ENCODE measurements at places on chromosomes 1 and 21.

- no peak for DNase-seq
These were observed 56.1 kb downstream of the SWT1 start for GRCh38 chr1:185213091-185213490.

GRCh38 chr1:10730985-10731384, 65.5 kb downstream of the CASZ1 start:
- no peak for DNase-seq

GRCh38 chr1:7587773-7588456, 183.2 kb upstream of the VAMP3 start:
- no peak for DNase-seq

- DNase-seq = no peak
These were observed 36.3 kb upstream of the TTC34 start for GRCh38 chr1:2837823-2838222.

DNA sequence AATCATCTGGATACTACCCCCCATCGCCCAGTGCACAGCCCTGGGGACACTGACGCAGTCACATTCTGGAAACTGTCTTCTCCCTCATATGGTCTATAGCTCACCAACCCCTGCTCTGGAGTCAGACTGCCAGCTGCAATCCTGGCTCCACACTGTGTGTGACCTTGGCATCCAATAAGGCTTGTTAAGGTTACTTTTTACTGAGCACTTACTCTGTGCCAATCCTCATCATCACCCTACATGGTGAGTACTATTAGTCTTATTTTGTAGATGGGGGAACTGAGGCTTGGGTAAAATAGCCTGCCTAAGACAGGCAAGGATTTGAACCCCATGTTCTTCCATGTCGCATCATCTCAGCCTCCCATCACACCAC, 34.9 kb downstream of the AHDC1 start:
- DNase-seq = no peak

DNA sequence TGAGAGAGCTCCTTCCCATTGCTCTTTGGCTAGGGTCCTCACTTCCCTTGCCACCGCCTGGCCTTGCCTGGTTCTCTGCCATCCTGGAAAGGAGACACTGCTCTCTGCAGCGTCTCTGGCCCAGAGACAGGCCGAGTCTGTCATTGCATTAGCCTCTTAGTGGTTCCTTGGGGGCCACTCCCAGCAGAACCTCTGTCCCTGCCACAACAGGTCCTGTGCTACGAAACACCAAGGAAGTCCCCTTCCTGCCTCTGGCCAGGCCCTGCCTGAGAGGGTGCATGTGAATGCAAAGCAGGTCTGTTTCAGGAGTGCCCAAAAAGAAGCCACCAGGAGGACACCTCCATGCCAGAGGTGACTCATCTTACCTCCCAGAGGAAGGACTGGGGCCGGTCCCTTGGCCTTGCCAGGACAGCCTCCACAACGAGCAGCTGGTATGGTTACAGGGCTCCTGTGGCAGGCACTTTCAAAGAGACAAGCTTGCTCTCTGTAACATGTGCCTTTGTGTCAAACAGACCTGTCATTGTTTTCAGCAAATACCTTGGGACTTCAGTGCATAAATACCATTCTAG, 59.6 kb downstream of the VPS26C start:
- DNase-seq = no peak

GRCh38 chr1:220347654-220348175, 75.5 kb upstream of the RAB3GAP2 start:
- no peak for DNase-seq

DNA sequence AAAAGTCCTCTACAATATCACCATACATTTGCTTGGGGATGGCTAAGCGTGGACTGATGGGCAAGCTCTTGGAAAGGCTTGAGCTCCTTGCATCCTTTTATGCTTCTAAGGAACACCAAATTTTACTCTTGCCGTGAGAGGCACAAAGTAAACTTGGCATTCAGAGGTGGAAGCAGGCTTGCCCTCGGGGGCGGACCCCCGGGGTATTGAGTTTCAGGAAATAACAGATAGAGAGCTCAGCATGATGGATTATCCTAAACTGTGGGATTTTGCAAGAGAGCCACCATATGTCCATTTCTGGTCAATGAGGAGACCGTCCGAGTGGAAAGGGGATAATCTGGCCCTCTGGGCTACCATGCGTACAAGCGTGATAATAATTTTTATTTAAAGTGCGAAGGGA, 14.0 kb downstream of the IFI16 start:
- no peak for DNase-seq

- DNase-seq = no peak
These were observed 11.3 kb downstream of the FABP3 start for GRCh38 chr1:31361607-31362006.

DNA sequence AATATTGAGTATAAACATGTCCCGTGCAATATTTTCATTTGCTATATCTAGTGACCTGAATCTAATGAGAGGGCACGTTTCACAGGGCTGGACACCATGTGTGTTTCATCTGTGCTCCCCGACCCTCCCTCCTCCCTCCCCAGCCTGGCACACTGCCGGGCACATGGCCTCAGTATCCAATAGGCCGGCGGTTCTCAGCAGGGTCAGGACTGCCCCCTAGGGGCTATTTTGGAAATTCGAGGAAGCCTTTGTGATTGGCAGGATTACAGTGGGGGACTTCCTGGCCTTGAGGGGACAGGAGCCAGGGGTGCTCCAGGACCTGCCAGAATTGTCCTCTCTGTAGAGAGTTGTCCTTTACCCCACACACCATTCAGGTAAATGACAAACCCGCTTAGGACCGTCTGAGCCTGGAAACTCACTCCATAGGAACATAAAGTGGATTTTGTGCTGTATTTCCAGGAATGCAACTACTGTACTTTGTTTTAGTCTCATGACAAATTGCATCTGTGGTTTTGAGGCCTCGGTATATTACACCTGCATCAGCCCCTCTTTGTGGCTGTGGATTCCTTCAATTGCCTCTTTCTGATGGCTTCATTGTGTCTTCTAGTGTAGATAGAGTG, 109.5 kb upstream of the SIM2 start:
- no peak for DNase-seq

DNA sequence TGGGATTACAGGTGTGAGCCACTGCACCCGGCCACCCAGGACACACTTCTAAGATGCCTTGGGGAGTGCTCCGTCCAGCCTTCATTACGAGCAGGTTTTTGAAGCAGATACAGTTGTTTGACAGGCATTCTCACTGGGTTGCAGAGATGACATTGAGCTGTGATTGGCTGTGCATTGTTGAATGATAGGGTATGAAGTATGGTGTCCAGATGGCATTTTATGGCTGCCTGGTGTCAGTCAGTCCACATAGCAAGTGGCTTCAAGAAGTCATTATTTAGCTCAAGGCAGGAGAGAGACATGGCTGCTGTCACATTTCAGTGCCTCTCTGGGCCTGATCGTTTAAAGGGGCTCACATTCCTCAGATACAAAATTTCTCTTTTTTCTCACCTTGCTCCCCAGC, 14.8 kb upstream of the PADI2 start:
- no peak for DNase-seq

GRCh38 chr1:53734650-53735211, 4.2 kb downstream of the GLIS1 start:
- no peak for DNase-seq

DNA sequence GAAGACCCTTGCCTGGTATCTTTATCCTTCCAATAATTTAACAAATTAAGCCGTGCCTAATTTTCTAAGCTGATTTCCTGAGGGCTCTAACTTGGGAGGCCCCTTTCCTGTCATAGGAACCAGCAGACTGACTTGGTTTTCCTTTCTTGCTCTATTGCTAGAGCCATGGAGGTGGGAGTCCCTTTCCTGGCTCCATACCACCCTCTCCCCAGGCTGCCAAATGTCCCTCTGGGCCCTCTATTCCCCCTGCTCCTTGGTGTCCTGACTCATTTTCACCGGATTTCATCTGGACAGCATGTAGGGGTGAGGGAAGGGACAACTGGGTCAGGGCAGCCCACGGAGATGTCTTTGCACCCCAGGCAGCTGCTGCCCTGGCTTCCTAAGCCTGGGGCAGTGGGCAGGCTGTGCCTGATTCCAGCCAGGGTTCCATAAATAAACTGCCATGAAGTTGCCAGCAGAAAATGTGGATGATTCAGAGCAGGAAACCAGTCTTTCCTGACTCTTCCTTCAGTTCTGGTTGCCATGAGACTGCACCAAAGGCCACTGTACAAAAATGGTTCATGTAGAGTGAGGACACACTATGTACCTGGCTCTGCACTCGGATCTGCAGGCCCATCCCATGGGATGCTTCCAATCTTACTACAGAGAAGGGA, 38.0 kb upstream of the SERBP1 start:
- no peak for DNase-seq

GRCh38 chr1:99643021-99643779, 2.7 kb upstream of the PALMD start:
- no peak for DNase-seq

- DNase-seq = no peak
These were observed 21.0 kb upstream of the PADI2 start for GRCh38 chr1:17140279-17140678.

- DNase-seq = no peak
These were observed at the start of gene TNNT2 for GRCh38 chr1:201377611-201378092. Gene TNNT2, minus strand, starts transcription at chr1:201377680. Its CDS starts 4,426 bp downstream, at chr1:201373254.

DNA sequence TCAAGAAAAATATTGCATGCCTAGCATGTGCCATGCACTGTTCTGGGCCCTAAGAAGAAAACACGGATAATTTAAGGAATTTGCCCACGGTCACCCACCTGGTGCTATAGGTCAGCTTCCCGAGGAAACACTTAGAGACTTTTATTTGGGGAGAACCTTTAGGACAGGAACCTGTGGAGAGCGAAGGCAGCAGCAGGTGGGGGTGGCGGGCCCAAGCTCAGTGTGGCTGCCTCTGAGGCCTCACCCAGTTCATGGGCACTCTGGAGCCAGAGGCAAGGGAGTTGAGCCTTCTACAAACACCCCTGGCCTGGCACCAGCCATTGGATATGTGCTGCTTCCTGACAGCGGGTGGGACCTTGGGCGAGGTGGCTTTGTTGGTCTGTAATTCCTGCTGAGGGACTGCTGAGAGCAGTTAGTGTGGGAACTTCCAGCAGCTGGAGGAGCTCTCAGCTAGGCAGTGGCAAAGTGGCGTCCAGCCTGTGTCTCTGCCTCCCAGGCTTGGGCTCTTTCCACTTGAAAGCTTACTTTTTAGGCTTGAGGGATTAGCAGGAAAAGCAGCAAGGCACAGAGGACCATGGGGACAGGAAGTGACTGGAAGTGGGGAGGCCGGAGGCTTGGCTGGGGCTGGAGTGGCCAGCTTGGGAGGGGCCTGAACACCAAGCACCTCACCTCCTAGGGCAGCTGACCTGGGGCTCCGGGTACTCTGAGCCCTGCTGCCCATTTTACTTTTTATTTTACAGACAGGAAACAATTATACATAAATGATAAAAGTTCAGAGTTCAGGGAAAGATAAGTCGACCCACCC, 19.1 kb downstream of the MRPL37 start:
- DNase-seq = no peak

GRCh38 chr1:28986306-28986910, 72.0 kb downstream of the EPB41 start:
- no peak for DNase-seq

DNA sequence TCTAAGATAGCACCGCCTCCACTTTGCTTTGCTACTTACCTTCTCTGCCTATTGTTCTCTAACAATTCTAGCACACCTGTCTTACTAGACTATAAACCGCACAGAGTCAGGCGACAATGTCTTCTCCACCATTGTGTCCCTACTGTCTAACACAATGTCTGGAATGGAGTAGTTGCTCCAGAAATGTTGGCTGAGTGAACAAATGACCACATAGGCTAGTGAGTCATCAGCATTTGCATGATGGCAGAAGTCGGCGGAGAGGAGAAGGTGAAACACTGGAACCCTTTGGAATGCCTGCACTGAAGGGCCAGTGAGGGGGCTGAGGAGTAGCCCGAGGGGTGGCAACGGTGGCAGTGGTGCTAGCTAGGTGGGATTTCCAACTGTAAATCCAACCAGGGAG, 14.0 kb upstream of the PABPC4 start:
- DNase-seq = no peak

- DNase-seq = no peak
These were observed 11.4 kb downstream of the PRPF3 start for GRCh38 chr1:150332651-150333290.

DNA sequence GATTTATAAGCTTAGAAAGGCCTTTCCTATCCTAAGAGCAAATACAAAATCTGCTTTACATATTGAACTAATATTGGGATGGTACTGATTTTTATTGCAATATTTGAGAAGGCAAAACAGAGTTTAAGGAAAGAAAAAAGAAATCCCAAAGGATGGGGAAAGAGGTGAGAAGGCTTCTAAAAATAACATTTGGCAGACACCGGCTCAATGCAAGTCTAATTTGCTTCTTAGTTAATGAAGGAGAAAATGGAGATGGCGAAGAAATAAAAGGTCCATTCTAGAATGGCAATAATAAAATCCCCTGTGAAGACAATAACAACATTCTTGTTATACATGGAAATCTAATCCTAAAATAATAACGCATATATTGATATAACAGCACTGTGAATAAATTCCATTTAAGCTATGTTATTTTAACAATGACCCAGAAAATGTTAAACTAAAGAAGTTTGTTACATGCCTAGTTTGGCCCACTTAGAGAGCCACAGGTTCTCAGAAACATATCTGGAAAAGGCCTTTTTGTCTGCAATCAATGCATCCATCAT, 117.7 kb downstream of the HLCS start:
- DNase-seq = no peak

DNA sequence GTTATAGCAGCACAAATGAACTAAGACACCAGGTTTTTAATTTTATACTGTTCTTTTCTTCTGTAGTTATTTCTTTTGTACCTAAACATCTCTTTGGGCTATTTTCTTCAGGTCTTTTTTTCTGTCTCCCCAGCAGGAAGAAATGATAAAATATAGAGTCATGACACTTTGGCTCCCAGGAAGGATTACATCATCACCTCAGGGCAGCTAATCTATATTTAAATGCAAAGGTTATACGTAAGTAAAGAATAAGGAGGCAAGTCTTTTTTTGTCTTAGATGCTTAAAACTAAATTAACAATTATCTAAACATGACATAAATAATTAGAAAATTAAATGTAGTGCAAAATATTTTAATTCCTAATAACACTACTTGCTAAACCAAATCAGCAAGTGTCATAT, 57.0 kb downstream of the WARS2 start:
- DNase-seq = no peak

DNA sequence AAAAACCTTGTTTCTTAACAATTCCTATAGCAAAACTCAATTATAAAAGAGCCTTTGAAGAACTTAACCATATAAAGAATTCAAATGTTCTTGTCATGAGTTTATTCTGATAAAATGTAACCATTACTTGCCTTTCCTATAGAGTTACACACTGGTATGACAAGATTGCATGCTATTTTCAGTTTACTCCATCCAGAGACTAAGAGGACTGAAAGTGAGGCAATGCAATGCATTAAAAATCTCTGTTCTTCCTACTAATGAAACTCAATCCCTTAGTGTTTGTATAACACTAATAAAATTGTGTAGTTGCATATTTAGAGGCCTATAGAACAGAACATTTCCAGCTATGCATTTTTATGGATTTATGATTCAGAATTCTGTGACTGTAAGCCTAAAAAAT, 88.1 kb downstream of the COP1 start:
- DNase-seq = no peak

- DNase-seq = peak; percentile 86
These were observed 10.0 kb downstream of the SLX9 start for GRCh38 chr21:44949779-44950198.

- DNase-seq = no peak
These were observed 37.8 kb upstream of the FMOD start for GRCh38 chr1:203388683-203389082.

- DNase-seq = no peak
These were observed 86.5 kb upstream of the KCNJ15 start for GRCh38 chr21:38170283-38170682.

- no peak for DNase-seq
These were observed 699.9 kb downstream of the MATN1 start for GRCh38 chr1:30023339-30024022.

GRCh38 chr1:205028924-205029323, 14.1 kb upstream of the CNTN2 start:
- DNase-seq = no peak
